ENCODE measurements at places on chromosomes 3 and 15. TPM values are rescaled to one million over a fixed set of nuclear protein-coding genes. Genes with fewer than 3 reads are reported as not detected.

Gene MUC4
- 1.4 TPM for total RNA-seq

DNA sequence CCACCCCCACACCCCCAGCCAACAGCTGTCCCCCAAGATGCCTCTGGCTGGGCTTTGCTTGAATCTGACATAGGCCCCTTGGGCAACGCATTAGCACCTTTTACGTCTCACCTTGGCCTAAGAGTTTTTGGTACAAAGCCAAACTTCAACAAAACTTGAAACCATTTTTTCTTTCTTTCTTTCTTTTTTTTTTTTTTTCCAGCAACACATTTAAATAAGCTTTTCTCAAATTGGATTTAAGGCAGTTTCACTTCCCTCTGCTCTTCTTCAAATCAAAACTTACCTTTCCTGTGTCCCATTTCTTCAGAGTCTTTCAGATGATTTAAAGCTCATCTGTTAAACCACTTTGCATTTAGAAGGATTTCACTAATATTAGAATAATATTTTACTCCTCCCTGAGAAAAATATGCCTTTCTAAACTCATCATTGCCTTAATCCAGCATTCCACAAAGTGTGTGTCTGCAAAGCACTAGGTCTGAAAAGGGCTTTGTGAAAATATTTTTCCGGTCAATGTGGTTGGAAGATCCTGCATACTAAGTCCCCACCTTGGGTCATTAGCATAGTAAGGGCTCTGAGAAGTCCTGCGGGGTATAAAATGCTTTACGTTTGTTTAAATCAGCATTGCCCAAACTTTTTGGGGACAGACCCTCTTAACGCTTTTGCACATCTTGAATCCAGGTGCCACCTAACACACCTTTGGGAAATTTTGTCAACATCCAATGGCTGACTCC, 217.0 kb downstream of the TLE3 start:
- DNase-seq, result no peak

GRCh38 chr15:47399100-47399499, 318.2 kb upstream of the SEMA6D start:
- DNase-seq, result no peak

DNA sequence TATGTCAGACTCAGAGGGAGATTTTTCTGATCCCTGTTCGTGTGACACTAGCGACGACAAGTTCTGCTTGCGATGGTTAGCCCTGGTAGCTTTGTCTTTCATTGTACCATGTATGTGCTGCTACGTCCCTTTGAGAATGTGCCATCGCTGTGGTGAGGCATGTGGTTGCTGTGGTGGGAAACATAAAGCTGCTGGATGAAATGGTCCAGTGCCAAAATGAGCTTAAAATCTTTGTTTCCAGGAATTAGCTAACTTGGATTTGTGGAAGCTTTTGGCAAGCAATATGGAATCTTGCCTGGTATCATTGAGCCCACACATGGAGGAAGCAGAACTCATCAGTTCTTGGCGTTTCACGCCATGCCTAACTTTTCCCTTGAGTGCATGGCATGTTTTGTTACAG, 98.8 kb downstream of the SPRED1 start:
- no peak for DNase-seq

Gene REC114
- total RNA-seq, result not detected

DNA sequence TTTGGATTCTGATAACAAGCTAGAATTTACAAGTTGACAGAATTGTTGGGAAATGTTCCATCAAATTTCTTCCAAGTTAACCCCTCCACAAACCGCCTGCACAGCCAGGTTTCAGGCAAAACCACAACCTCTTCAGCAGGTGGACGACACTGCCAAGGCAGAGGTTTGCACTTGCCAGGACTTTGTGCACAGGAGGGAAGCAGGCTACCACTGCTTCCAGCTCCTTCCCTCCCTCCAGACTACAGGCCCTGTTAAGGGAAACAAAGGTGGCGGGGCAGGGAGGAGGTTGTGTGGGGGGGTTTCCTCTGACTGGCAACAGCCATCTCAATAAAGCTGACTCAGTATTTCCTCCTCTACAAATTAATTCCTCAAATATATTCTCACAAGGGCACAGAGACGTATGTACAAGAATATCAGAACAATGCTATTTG, 42.2 kb downstream of the TBC1D2B start:
- DNase-seq, result no peak

- peak; percentile 76 for DNase-seq
These were observed 71.5 kb upstream of the PLXNA1 start for GRCh38 chr3:126911162-126912026.

- no peak for DNase-seq
These were observed 9.8 kb upstream of the PLAAT1 start for GRCh38 chr3:193231201-193231600.

Gene NANOGP8
- total RNA-seq, result not detected

GRCh38 chr15:71691458-71692417, 118.6 kb upstream of the NR2E3 start:
- DNase-seq, result no peak

DNA sequence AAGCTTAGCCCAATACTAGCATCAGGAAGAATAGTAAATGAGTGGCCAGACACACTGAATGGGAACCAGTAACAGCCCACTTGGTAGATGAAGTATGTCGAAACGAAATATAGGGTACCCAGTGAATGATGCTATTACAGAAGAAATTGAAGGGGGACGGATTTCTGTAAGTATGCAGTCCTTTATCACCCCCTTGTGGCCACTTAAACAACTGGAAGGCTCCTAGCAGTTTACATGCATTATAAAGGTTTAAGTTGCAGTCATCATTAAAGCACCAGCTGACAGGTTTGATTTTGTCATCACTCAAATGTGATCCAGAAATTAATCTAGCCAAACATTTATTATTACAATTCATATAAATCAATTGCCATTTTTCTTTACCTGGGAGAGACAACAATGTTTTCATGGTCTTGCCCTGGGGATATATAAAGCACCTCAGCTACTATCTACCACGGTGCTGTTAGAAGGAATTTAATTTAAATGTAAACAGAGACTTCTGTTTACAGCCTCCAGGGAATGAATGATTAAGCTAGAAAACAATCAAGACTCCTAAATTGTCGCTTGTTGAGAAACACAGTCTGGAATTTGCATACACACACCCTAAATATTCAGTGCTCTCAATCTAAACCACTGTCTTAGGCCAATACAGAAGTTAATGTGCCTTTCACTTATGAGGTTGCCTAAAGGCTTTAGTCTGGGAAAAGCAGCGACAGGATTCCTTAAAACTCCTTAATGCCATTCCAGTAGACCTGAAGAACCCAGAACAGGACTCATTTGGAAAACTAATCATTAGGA, 7.8 kb downstream of the EIF1B start:
- no peak for DNase-seq

- no peak for DNase-seq
These were observed 72.1 kb upstream of the ETV5 start for GRCh38 chr3:186180891-186181481.

Gene ADPRH
- total RNA-seq, result 5.5 TPM

GRCh38 chr3:55297706-55298105, 189.4 kb downstream of the WNT5A start:
- no peak for DNase-seq

DNA sequence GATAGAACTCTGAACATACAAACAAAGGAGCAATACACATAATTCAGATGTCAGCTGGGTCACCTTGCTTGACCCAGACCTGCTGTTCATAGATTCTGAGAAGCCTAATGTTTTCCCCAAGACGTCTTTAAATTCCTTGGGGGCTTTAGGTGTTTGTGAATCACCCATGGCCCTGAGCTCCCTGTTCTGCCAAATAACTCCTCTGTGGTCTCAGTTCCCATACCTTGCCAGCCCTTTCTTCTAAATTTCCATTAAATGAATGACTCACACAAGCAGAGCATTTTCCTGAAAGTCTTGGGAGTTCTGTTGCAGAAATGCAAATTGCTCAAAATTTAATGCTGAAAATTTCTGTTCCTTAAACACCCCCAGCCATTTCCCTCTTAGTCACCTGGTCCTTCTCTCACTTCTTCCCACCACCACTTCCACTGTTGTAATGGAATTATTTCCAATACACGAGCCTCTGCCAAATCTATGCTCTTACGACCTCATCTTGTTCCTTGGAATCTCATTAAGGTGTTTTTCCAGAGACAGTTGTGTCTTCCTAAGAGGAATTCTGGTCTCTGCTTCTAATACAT, 33.4 kb upstream of the PSMD6 start:
- no peak for DNase-seq

Gene TMEM202
- total RNA-seq, result not detected

- DNase-seq, result no peak
These were observed 5.8 kb downstream of the TMIE start for GRCh38 chr3:46706771-46707582.

- no peak for DNase-seq
These were observed 39.2 kb upstream of the STRIT1 start for GRCh38 chr3:155332716-155333115.

Gene ZPLD1
- not detected for total RNA-seq

GRCh38 chr3:7436542-7436941, 575.6 kb downstream of the GRM7 start:
- no peak for DNase-seq

Gene EPHB1
- 0.71 TPM for total RNA-seq

Gene CD80
- total RNA-seq, result 6.8 TPM

DNA sequence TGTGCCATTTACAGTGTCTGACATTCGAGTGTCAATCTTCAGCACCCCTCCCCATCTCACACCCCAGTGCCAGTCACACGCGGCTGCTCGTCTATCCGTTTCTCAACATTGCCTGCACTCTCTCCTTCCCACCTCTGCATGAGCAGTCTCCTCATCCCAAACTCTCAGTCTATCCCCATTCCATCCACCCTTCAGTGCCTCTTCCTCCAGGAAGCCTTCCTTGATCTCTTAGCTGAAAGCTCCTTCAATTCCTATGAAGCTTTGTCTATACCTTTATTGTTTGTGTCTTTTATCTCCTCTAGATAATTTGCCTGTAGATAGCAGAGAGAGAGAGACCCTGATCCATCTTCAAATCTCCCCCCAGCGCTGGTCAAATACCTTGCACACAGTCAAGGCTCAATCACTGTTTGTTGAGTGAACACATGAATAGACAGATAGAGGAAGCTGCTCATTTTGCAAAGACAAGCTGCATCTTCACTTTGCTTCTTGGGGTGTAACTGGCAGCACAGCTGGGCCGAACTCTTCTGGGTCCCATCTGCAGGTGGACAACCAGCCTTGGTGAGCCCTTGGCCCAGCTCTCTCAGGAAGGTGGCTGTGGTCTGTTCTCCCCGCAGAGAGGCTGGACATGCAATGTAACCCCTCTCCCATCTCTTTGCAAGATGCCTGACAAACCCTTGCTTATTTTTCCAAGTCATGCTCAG, 52.8 kb downstream of the ITGA11 start:
- peak; percentile 6 for DNase-seq

- DNase-seq, result no peak
These were observed 440.9 kb downstream of the RBMS3 start for GRCh38 chr3:29721789-29722188.

- DNase-seq, result no peak
These were observed 268.7 kb downstream of the TBC1D5 start for GRCh38 chr3:17473761-17474160.

DNA sequence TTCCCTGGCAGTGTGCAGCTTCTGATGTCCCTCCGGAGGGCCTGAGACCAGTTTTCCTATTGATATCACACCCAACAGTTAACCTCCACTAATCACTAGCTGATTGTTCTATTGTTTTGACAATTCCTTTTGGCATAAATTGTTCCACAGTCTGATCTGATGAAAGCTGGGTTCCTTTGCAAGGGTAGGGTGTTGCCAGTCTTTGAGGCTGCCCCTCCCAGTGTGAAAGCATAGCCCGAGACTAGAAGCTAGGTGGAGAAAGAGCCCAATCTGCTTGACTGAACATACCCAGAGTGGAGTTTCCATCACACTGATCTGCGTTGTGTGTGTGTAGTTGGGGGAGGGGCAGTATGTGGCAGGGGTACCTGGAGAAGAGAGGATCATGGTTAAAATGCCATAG, 10.3 kb upstream of the PRICKLE2 start:
- DNase-seq, result no peak

DNA sequence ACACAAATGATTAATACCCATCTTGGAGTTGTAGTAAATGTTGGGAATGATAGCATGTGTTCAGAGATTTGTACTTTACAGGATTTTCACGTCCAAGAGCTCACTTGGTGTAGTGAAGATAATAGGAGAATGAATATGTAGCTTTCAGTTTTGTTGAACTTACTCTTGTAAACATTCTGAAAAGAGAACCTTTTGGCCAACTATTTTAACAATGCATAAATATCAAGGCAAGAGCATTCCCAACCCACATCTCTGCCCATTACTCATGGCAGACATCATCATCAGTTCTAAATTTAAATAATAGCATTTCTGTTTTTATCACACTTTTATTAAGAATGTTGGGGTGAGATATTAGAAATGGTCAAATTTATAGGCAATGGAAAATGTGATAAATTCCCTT, 465.2 kb upstream of the TPRG1 start:
- DNase-seq, result no peak

DNA sequence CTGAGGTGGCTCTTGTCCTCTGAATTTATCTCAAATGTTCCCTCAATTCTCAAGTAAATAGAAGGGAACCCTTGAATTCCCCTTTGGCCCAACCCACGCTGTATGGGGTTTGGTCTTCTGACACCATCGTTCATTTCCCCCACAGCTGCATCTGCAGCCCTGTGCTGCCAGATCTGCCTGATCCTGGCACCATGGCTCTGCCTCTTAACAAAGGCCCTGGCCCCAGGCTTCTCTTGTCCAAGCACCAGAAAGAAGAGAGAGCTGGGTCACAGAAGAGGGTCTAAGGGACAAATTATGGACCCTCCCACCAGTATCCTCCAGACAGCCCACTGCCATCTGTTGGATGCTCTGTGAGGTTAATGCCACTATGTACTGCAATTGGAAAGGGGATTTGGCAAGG, 1.8 kb downstream of the MAP1A start:
- DNase-seq, result no peak

Gene RBPMS2
- 0.09 TPM for total RNA-seq

Gene MNS1
- 0.14 TPM for total RNA-seq

- DNase-seq, result peak; percentile 26
These were observed at the start of gene SHF for GRCh38 chr15:45187894-45188830. Gene SHF, minus strand, starts transcription at chr15:45187966. Its CDS starts 15 bp downstream, at chr15:45187951.

Gene DET1
- total RNA-seq, result 1.5 TPM

Gene SEMA7A
- total RNA-seq, result 50.3 TPM

GRCh38 chr3:178350763-178351162, 185.5 kb upstream of the KCNMB2 start:
- DNase-seq, result no peak

- DNase-seq, result no peak
These were observed 40.3 kb downstream of the KCNAB1 start for GRCh38 chr3:156160647-156161046.

- no peak for DNase-seq
These were observed 47.3 kb upstream of the FAM3D start for GRCh38 chr3:58713715-58714401.

GRCh38 chr15:64305261-64305660, 50.7 kb downstream of the CSNK1G1 start:
- no peak for DNase-seq

DNA sequence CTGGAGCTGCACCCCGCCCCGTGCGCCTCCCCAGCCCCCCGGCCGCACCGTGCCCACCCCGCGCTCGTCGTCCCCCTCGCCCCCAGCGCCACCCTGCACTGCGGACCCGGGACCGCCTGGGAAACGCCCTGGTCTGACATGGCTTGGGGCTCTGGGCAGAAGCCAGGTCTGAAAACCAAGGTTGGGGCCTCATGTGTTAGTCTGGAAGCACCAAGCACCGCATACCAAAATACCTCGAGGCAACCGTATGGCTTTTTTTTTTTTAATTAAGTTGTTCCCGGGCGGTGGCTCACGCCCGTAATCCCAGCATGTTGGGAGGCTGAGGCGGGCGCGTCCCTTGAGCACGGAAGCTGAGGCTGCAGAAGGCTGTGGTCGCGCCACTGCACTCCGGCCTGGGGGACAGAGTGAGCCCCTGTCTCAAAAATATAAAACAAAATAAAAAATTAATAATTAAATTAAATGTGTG, 91.5 kb upstream of the CHD2 start:
- DNase-seq, result no peak

Gene CELSR3
- 16.0 TPM for total RNA-seq
